ENCODE measurements at places on chromosomes 3 and 15.

- no peak for DNase-seq
These were observed 100.8 kb upstream of the NEDD4 start for GRCh38 chr15:56094171-56094570.

DNA sequence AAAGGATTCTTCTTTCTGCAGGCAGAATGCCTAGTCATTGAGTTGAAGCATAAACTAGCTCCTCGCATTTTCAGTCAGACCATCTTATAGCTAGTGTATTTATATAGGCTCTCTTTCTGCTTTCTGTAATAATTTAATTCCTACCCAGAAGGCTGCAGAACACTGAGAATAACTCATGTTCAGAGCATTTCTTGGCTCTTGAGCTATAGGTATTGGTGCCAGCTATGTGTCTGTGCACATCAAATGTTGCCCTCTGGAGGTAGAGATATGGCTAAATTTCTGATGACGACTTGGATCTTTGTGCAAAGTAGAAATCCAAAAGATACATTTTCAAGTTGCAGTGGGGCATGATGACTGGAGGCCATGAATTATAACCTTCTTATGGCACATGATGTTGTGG is 336.2 kb upstream of the TPM1 start:
- DNase-seq: no peak

DNA sequence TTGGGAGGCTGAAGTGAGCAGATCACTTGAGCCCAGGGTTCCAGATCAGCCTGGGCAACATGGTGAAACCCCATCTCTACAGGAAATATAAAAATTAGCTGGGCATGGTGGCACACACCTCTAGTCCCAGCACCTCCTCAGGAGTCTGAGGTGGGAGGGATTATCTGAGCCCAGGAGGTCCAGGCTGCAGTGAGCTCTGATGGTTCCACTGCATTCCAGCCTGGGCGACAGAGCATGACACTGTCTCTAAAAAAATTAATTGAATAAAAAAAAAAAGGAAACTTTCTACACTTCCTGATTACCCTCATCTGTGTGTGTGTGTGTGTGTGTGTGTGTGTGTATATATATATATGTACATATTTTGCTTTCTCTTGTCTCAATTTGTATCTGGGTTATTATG is 31.4 kb downstream of the DIPK2A start:
- no peak for DNase-seq

GRCh38 chr3:128794770-128795649 is 69.0 kb downstream of the RAB7A start:
- DNase-seq: peak; percentile 44

GRCh38 chr3:194671511-194671899 is 486 bp downstream of the LSG1 start:
- DNase-seq: no peak

DNA sequence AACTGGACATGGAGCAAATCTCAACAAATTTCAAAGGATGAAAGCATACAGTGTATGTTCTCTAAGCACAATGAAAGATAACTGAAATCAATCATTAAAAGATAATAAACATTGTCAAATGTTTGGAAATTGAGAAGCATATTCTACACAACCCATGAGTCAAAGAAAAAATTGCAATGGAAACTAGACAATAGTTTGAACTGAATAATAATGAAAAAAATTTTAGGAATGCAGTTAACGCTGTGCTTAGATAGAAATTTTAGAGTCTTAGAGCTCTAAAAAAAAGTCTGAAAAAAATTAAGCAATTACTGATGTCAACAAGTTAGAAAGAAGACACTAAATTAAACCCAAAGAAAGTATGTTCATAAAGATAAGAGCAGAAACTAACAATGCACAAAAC is 15.5 kb downstream of the RABL3 start:
- no peak for DNase-seq

- no peak for DNase-seq
These were observed 95.7 kb upstream of the CHRM5 start for GRCh38 chr15:33872416-33873106.

GRCh38 chr3:10998542-10998941 is 6.0 kb downstream of the SLC6A1 start:
- DNase-seq: no peak

DNA sequence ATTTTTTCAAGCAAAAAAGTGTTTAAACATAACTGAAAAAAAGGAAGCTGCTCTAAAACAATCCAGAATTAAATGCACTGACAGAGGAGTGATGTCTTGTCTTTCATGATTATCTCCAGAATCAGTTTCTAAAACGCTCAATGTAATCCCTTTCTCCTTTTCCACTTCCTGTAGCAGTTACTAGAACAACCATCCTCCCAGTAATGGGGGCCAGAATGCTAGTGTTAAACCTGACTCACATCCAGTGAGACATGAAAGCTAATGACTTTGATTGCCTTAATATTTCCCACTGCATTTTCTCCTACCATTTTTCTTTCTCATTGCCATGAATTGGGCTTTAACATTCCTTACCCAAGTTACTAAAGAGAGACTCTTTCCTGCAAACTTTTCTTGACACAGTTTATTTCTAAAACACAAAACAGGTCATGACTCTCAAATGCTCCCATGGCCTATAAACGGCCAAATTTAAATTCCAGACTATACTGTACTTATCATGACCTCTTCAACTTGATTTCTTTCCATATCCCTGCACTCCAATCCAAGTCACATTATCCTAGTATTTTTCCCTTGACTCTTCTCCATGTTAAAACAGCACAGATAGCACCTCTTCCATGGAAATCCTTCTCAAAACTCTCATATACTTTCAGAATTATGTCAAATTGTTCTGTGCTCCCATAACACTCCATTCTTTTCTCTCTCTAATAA is 341.4 kb downstream of the NAALADL2 start:
- DNase-seq: no peak

DNA sequence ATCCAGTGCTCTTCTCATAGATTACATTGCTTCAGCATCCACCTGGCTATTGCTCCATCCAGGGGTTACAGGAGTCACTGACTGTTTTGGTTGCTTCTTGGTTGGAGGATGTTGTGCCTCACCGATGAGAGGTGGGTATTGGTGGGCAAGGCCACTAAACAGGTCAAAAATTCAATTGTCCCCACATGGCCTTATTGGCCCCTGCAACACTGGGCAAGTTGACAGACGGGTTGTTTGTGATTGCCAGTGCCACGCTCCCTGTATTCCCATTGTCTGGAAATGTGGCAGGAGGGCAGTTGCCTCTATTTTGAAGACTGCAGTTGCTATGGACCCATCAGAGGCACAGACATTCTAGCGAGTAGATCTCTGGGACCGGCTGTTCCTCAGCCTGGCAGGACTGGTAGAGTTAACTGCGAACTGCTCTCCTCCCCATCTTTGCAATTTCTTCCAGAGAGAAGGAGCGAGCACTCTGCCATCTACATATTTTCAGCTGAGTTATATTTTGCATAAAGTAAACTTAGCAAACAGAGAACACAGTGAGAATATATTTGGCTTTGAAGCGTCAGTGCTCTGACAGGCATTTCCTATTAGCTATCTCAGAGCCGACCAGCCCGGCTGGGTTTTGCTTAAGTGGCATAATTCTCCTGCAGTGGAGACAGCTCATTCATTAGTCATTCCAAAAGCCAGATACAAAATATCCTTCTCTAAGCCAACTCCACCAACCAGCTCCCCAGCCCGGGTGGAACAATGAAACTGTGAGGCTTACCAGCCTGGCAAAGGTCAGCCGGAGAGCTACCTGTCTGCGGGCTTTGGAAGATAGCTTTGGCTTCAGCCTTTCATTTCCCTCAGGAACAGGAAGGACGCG is 26.0 kb upstream of the MAGEF1 start:
- no peak for DNase-seq

DNA sequence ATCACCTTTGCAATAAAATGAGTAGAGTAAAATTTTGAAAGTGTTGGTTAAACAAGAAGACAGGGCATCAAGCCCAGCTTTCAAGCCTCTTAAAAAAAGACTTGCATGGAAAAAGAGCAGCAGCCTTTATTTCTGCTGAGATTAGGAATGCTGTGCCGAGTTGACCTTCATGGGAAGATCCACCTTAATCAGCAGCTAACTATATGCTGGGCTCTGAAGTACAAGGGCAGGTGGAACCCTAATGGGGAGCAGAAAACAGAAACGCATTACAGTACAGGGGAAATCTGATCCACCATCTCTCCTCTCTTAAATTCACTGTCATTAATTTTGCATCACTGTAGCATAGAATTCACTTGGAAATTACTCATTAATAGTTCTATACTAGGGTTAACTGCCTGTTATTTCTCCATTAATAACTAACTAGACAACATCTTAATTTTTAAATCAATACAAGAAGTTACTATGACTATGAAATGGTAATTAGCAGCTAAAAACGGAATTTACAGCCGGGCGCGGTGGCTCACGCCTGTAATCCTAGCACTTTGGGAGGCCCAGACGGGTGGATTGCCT is 133.6 kb downstream of the GHSR start:
- DNase-seq: no peak

DNA sequence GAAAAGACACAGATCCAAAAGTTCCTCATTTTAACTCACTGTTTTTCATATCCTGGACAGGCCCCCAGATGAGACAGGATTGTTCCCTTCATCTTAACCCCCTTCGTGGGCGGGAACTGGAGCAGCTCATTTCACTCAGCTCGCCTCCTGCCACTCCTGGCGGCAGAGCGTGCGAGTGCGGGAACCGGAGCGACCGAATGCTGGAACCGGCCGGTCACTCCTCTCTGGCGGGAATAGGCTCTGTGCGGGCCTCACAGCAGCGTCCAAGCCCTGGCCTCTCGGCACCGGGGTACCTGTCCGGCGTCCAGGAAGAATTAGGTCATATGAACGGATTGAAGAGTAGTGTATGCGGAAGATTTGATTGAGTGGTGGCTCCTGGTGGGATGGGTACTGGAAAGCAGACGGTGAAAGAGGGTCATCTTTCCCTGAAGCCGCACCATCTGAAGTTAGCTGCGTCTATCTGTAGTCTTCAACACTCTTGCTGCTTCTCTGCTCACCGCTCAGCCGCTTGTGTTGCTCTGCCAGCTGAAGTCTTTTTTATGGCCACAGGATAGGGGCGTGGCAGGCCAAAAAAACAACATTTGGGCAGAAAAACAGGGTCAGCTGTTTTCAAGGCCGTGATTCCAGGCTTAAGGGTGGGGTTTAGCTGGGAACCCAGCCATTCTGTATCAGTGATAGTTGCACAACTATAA is 42.3 kb upstream of the FXR1 start:
- DNase-seq: no peak

- no peak for DNase-seq
These were observed 1261.1 kb downstream of the ROBO1 start for GRCh38 chr3:78506581-78507195.

DNA sequence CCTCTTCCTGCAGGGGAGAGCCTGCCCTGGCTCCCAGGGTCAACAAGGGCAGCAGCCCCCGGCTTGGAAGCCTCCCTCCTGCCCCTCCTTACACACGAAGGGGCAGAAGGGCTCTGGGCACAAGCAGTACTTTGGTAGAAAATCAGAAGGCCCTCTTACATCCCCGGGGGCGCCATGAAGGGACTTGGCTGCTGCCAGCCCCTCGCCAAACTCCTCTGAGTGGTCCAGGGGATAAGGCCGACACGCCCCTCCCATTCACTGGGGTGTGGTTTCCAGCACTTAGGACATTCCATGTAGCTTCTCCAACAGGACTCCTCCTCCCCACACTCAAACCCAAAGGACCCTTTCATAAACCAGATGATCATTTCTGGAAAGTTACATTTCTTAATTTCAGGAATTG is 1.2 kb upstream of the ST8SIA2 start:
- DNase-seq: no peak

DNA sequence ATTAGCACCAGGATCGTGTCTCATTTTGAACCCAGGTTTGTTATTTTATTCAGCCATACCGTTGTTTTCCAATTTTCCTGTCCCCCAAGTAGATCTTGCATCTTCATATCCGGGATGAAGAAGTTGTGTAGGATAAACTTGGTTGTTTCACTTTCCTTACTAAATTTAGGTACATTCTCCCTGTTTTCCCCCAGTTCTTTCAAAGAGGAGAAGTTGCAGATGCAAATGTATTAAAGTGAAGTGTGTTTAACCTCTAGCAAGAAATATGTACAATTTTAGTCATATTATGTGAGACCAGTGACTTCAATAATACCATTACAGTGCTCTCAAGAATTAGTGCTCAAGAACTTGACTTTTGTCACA is 1.3 kb downstream of the ATXN7 start:
- DNase-seq: no peak

DNA sequence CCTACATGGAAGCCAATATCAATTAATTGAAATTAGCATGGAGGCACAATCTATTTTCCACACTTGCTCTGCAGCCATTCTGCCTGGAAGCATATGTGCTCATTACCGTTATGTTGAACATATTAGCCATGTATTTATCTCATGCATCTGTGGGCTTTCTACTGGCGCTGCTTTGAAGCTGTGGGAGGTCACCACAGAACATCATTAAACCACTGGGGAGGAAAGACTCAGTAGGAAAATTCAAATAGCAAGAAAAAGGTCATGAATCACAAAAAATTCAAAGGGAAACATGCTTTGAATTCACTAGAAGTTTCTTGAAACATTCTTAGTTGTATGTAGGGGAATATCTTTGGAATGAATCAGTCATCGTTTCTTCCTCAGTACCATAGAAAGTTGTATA is 652.5 kb downstream of the EDEM1 start:
- no peak for DNase-seq

GRCh38 chr3:107884719-107885460 is 205.9 kb downstream of the CD47 start:
- DNase-seq: no peak

- DNase-seq: no peak
These were observed 14.9 kb downstream of the SH3GL3 start for GRCh38 chr15:83462026-83462425.

DNA sequence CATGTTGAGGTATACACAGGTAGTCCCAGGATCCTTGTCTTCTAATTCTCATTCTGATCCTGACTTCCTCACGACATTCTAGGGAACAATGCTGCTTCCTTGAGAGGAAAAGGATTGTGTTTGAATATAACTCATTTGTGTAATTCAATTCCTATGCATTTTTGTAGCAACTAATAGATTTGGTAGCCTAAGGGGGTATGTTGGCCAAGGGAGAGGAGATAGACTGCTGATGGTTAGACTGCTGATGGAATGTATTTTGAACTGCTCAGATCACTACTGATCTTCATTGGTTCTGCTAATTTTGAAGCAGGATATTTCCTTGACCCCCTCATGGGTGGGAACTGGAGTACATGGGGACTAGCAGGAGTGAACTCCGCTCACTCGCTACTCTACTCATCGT is 39.7 kb downstream of the RAD54L2 start:
- no peak for DNase-seq

Data from NK-92 treated with Interleukin-12 subunit alpha and Interleukin-12 subunit beta, amount 100 ng/mL, for 24 hours (cell line).